Mesothelial cell of epicardium (in vitro differentiated cells): ENCODE measurements at places on chromosomes 1 and 21.

DNA sequence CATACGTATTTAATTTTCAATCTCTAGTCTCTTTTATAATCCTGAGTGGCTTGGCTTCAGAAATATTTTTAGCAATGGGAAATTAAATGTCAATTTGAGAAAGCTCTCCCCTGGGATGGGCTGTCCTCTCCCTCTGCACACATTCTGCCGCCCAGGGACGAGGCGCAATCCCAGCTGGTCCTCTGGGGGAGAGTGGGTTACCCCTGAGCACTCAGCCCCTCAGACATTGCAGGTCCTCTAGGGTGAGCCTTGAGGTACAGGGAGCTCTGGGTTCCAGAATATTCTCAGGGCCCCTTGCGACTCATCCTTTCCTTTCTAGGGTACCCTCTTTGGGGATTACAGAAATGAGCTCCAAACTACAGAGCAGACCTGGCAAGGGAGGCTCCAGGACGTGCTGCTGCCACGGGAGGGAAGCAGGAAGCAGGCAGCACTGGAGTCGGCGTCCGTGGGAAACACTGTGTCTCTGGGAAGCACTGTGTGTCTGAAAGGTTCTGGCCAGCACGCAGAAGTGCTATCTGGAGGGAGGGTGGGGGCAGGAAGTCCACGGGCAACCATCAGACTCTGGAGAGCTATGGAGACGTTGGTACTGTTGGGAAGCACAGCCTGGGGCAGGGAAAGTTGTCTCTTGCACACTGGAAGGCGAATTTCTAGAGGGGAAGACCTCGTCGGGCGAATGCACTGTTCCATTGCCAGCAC, 343.3 kb upstream of the VAMP3 start:
- no peak for DNase-seq

DNA sequence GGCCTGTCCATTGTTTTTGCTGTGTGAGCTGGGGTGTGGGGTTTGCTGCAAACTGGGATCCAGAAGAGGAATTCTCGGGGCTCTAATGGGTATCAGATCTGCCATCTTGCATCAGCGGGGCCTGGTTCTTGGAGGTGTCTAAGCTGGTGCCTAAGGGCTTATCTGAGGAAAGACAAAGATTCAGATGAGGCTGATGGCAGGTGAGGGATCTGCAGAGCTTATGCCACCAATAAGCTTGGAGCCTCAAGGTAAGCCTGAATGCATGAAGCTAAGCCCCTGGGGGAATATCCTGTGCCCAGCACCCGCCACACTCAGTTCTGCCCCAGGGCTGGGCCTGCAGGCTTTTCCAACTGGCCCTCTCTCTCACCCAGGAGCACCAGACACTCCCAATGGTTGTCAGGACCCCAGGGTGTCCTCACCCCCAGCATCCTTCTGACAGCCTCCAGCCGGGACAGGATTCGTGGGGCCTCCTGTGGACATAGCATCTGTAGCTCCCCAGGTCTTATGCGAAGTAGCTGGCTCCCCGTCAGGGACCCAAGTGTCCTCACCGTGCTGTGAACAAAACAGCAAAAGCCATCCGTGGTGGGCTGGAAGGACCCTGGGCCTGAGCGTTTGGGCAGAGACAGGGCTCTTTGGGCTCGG, 9.5 kb upstream of the GSTM3 start:
- DNase-seq: no peak

- DNase-seq: no peak
These were observed 2.4 kb downstream of the LIX1L start for GRCh38 chr1:145955436-145955835.

- no peak for DNase-seq
These were observed 17.9 kb upstream of the PWP2 start for GRCh38 chr21:44089001-44089911.

DNA sequence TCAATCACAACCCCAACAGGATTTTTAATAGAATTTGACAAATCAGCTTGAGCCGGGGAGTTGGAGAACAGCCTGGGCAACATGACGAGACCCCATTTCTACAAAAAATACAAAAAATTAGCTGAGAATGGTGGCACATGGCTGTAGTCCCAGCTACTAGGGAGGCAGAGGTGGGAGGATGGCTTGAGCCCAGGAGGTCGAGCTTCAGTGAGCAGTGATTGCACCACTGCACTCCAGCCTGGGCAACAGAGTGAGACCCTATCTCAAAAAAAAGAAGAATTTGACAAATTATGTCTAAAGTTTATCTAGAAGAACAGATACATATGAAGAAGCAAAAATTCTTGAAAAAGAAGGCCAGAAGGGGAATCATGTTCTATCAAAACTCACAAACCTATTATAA, 43.2 kb downstream of the FRRS1 start:
- DNase-seq: no peak

- no peak for DNase-seq
These were observed 71.7 kb downstream of the PIK3CD start for GRCh38 chr1:9723068-9723805.

DNA sequence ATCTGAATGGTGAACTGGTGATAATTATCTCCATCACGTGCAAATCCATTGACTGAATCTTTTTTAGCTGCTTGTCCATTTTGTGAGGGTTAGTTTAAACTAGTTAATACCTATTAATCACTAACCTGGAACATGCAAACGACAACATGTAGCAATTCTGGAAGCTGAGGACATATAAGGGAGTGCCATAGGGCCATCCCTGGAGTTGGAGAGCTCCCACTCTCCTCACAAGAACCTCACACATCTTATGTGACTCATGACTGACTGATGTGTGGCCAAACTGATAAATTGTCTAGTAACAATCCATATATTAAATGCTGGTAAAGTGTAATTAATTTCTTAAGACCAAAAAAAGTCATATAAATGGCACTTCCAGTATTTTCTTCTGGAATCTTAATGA, 62.9 kb upstream of the HOOK1 start:
- no peak for DNase-seq

GRCh38 chr1:203934027-203934426, 72.6 kb downstream of the SNRPE start:
- no peak for DNase-seq

- DNase-seq: no peak
These were observed 3.3 kb downstream of the TMEM51 start for GRCh38 chr1:15156807-15157380.

GRCh38 chr21:34983680-34984086, 65.4 kb downstream of the RUNX1 start:
- no peak for DNase-seq
